ENCODE measurements at places on chromosomes 2 and 18. TPM values are rescaled to one million over a fixed set of nuclear protein-coding genes. Genes with fewer than 3 reads are reported as not detected.

- no peak for DNase-seq
These were observed 11.3 kb downstream of the LCT start for GRCh38 chr2:135825550-135826176.

Gene CPO
- total RNA-seq: not detected

DNA sequence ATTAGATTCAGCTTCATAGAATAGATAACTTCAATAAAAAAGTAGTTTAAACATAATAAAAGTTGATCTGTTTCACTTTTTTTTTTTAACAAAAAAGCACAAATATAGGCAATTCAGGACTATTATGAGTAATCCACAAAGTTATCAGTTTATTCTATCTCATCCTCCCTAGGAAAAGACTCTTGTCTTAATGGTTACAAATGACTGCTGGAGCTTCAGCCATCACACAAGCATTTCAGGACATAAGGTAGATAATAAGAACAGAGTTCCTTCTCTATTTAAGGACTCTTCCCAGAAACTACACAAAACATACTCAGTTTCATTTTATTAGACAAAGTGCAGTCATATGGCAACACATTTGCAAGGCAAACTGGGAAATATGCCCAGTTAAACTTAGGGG lies 357.6 kb upstream of the SETBP1 start:
- DNase-seq: no peak

Gene USP34
- 137 TPM for total RNA-seq

DNA sequence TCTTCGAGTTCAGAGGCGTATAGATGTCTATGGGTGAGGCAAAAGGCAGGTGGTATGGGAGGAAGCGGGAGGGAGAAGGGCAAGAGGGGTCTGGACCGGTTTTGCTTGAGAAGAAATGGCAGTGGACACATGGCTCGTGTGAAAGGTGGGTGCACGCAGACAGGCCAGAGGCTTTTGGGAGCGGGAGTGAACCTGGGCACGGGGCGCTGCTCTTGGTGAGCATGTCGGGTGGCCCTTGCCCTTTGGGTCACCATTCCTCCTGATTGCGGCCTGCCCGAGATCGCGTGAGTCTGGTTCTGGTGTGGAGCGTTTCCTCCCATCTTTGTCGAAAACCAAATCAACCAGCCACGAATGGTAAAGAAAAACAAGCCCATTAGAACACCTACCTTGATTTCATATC lies 12.6 kb downstream of the LDLRAD4 start:
- DNase-seq: no peak

- no peak for DNase-seq
These were observed 360.4 kb downstream of the SLC4A3 start for GRCh38 chr2:219987830-219988229.

DNA sequence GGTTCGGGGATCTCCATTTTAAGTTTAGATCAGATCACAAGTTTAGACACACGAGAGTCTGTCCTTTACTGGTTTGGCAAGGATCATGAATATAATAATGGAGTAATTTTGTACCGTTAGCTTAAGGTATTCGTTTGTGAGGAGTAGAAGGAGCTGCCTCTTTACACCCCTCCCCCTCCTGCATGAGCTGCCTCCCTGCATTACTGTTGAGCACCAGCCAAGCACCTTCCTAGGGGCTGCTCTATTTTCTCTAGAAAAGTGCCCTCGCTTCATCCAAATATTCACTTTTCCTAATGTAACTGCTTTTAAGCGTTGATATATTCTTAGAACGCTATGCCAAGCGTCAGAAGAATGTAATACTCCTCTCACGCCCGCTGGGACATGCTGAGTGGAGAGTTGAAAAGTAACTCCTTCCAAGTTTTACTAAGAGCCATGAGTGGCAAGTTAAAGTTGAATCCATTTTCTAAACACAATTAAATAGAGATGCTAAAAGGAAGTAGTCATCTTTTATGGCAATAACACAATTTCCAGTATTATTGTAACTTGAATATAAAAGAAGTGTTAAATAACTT lies 25.4 kb upstream of the SCN7A start:
- DNase-seq: no peak

- DNase-seq: no peak
These were observed 18.2 kb downstream of the FBLN7 start for GRCh38 chr2:112156152-112156986.

GRCh38 chr2:64260093-64260803 lies 116.0 kb upstream of the PELI1 start:
- no peak for DNase-seq

DNA sequence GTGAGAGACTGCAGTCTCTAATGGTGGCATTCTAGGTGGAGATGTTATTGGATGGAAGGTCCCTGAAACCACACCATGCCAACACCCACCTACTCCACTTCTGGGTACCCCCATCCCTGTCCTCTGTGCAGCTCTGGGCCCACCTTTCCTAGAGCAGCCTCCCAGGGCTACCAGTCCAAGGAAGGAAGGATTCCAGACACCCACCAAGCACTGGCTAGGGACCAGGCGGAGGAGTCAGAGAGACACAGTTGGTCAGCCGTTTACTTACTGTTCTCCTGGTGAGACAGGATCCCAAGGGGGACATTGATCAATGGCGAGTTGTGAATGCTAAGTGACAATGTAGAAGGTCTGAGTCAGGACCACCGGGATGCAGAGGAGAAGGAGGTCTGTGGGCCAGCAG lies 151.6 kb downstream of the TTC32 start:
- no peak for DNase-seq
